Right ventricle myocardium inferior (tissue), 1 donor: ENCODE measurements at places on chromosomes 6 and 20. TPM values are rescaled to one million over a fixed set of nuclear protein-coding genes. Genes with fewer than 3 reads are reported as not detected.

GRCh38 chr20:62253398-62253797 lies 15.1 kb downstream of the OSBPL2 start:
- peak; percentile 2 for DNase-seq

DNA sequence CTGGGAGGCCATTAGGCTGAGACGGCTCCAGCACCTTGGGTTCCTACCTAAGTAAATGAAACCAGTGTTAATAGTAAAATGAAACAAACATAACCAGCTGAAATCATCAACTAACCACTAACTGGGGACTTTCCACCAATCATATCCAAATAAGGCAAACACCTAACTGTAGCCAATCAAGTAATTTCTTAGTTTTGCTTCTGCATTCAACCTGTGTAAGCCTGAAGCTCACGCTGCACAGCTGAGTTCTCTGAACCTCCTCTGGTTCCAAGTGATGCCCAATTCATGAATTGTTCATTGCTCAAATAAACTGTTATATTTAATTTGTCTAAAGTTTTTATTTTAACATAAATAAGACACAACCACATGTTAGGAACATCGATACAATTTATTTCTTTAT lies 22.5 kb downstream of the KLHL32 start:
- DNase-seq: no peak

DNA sequence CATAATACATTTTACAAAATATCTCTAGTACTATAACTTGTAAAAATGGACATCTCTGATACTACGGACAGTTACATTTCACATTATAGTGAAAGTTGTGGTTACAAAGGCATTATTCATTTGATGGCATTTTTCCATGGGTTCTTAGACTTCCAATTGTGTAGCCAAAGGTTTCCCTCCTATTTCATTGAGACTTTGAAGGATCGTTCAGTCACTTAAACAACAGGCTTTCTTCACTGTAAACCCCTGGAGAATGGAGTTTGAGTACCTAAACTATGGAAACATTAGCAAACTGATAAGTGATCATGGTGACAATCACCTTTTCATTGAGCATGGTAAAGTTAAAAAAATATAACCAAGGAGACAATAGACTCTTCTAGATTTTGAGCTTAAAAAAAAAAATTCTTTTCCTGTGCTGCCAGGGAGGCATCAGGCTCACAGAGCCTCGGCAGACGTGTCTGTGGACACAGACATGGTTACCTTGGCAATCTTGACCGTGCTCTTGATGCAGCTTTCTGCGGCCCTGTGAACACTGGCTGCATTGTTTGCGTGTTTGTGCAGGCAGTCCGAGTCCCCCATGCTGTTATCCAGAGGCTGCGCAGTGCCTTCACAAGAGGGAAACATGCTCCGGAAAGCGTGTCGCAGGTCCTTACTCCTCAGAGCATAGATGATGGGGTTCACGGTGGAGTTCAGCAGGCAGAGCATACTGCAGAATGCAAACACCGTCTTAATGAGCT lies 22.6 kb downstream of the CNR1 start:
- DNase-seq: no peak

Gene CLPSL1
- not detected for total RNA-seq

Gene LGSN
- total RNA-seq: not detected

Gene SDC4
- total RNA-seq: 82.1 TPM

Gene PDE7B
- 18.7 TPM for total RNA-seq
